Activated CD4-positive, alpha-beta memory T cell treated with anti-CD3 and anti-CD28 coated beads for 36 hours (primary cell): ENCODE measurements at places on chromosomes 4 and X.
A peak's percentile ranks its signal among the peaks of the same experiment; 100 is the strongest.

- DNase-seq, result no peak
These were observed 52.8 kb downstream of the GRIA3 start for GRCh38 chrX:123236859-123237258.

- DNase-seq, result no peak
These were observed 144.0 kb downstream of the SH3KBP1 start for GRCh38 chrX:19743386-19743785.

- DNase-seq, result no peak
These were observed 1.6 kb upstream of the ASB5 start for GRCh38 chr4:176270669-176271068.

- no peak for DNase-seq
These were observed 69.6 kb downstream of the ENPP6 start for GRCh38 chr4:184147858-184148737.

DNA sequence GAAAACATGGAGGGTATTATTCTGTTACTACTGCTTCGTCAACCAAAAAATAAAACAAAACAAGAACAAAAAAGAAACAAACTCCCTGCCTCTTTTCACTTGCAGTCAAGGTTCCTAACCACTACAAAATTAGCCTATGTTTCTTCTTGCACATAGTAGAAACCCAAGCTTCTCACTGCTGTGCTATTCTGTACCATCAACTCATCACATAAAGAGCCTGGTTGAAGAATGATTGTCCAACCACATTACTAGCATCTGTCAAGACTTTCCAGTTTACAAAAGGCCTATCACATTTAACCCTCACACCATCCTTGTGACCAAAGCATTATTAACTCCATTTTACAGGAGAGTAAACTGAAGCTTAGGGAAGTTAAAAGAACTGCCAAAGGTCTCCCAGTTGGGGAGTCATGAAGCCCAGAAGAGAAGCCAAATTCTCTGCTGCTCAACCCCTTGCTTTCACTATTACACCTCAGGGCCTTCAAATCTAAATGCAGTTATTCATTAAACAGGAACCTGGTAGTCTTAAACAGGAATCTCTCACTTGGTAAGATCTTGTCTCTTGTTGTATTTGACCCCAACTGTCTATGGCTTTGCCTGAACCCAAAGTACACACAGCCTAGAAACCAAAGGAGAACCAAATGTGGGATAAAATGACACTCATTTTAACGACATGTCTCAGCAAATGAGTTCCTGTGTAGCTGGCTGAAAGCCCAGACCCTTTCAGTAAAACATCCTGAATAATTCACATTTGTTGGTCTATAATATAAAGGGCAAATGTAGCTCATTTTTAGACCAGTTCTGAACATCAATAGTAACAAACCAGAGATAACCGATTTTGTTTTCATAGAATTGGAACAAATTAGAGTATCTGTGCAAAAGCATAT lies 8.6 kb downstream of the F9 start:
- DNase-seq, result no peak

GRCh38 chrX:2989565-2989964 lies 16.8 kb upstream of the ARSH start:
- DNase-seq, result no peak

DNA sequence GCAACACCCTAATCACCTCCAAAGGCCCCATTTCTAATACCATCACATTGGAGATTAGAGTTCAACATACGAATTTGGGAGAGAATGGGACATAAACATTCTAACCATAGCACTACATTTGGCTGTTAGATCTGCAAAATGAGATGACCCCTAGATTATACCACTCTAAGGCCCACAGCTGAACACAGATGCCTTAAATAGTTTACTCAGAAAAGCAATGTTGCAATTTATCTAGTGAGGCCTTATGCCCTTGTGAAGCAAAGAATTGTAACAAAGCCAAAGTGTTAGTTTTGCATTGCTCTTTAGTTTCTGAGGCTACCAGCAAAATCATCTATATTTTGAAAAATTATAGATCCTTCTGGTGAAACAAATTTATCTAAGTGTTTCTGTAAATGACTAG lies 31.6 kb upstream of the ARHGEF6 start:
- DNase-seq, result no peak

- DNase-seq, result no peak
These were observed 50.5 kb upstream of the COL25A1 start for GRCh38 chr4:109352941-109353340.

GRCh38 chr4:6134612-6135220 lies 65.6 kb downstream of the JAKMIP1 start:
- peak; percentile 73 for DNase-seq

DNA sequence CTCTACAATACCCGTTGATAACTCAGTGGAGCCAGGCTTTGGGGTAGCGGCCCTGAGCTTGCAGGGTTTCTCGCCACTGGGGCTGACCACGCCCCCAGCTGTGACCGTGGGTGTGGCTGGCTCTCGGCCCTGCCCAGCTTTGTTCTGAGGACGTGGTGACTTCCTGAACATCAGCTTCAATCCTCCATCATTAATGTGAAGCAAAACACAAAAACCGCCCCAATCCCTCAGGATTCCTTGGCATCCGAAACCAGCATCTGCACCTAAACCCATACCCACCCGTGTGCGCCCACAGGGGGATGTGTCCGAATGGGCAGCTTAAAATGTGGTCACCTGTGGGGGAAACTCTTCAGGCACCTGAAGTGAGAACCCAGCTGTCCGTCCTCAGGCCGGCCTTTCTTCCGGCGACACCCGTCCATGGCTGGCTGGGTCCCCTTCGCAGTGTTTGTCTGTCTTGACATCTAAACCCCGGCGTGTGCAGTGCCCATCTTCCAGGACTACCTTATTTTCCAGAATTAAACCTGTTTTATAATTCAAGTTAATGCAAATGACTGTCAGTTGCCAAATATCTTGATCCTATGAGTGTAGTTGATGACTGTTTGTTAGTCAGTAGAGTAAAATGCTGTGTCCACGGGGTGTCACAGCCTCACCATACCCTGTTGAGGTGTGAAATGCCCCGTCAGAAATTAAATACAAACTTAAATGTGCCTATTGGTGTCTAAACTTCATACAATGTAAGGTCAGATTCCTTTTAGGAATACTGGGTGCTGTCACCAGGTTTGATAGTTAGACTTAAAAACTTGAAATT lies 27.3 kb downstream of the NELFA start:
- DNase-seq, result no peak

DNA sequence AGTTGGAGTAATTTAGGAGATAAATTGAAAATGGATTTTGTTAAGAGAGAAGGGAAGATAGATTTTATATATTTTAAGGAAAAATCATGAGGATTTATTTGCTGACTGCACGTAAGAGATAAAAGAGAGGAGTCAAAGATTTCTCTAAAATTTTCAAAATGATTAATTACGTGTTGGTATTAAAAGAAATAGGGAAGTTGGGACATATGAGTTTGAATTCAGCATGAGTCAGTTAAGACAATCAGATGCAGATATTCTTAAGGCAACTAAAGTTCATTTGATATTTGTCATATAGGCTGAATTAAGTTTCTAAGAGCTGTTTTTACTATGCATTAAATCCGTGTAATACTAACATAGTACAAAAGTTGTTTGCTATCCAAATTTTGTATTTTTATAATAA lies 46.9 kb downstream of the TET2 start:
- DNase-seq, result no peak

DNA sequence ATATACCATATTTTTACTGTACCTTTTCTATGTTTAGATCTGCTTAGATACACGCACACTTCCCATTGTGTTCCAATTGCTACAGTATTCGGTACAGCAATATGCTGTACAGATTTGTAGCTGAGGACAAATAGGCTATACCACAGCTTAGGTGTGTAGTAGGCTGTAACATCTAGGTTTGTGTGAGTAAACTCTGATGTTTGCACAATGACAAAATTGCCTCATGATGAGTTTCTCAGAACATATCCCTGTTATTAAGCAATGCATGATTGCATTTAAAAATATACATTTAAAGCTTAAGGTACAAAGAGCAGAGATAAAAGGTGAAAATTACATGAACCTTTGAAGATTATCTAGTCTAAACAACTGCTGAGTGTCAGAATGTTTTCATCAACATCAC lies 181.7 kb downstream of the ADGRA3 start:
- no peak for DNase-seq

GRCh38 chrX:34659575-34659974 lies 2.5 kb upstream of the TMEM47 start:
- no peak for DNase-seq

DNA sequence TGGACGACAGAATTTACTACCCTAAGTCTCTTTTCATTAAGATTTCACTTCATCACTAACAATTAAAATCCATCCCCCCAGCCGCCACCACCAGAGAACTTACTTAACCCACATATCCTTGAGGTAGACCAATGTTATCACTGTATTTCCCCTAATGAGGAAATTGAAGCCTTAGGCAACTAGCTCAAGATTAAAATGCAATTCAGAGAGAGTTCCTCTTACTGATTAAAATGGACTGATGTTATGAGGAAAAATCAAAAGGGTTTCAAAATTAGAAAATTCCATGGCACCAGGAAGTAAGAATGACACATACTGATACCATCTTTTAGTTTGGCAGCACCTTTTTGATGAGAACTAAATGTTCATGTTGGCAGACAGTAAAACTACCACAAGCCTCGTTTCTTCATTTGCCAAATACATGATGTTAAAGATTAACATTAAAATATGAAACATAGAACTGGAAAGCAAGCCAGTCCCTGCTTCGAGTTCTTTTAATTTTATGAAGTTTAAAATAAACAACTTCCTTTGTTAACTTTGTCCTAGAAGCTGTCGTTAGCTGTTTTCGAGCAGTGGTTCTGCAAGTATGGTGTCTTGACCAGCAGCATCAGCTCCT lies 69.3 kb upstream of the CCDC160 start:
- no peak for DNase-seq

DNA sequence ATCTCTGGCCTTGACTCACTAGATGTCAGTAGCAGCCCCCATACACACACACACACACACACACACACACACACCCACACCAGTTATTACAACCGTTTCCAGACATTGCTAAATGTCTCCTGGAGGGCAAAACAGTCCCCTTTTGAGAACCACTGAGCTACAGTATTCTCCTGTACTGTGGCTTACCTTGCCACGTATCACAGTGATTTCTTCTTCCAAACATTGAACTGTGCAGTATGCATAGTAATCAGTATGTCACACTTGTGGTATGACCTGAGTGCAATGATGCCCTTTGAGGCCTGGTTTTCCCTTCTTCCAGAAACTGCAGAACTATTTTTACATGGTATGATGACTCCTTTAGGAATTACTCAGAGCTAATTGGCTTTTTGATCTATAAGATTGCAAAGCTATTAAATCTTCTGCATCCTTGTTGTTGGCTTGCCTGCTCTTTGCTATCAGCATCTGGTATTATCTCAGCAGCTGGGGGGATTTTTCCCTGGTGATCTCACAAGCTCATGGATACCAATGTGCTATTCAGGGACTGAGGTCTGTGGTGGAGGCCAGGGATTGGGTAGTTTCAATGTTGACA lies 3.6 kb upstream of the THOC2 start:
- DNase-seq, result no peak

- no peak for DNase-seq
These were observed 30.7 kb downstream of the HMX1 start for GRCh38 chr4:8840816-8841455.

GRCh38 chrX:9023293-9023692 lies 10.6 kb downstream of the FAM9B start:
- DNase-seq, result no peak

DNA sequence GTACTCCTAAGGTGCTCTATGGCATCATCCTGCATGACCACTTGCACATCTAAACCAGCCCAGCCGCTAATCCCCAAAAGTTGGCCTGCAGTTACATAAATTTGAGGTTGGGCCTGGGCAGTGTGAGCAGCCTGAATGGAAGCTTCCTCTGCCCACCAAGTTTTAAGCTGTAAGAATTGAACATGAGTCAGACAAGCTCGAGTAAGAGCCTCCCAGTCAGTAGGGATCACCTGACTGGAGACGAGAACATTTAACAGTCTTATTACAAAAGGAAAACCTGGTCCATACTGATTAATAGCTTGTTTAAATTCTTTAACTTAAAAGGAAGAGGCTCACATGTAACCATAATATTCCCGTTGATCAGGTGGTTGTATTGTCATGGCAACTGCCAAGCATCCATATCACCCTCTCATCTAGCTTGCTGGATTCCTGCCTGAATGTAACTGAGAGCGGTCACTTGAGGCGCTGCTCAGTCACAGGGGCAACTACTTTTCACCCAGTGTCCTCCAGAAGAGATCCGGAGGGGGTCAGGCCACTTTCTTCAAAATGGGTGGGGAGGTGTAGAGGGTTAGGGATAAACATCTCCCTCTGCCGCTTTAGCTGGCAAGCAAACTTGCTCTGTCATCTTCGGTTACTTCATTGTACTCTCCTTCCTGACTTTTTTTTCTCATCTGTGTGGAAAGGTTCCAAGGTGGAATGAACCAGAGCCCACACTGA lies 56.6 kb upstream of the WDR1 start:
- DNase-seq, result no peak

DNA sequence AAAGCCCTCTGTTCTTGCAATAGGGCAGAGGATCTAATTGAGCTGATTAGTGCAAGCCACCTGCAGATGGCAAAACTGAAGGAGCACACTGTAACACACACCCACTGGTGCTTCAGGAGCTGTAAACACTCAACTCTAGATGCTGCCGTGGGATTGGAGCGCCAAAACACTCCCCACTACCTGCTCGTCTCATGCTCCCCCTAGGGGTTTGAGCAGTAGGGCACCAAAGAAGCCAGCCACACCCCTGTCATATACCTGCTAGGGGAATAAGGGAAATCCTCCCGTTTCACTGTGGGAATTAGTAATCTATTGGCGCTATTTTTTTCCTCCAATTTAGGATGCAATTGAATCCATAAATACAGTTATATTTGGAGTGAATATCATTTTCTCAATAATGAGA lies 360.2 kb downstream of the GLUD2 start:
- no peak for DNase-seq
